Stimulated activated CD4-positive, alpha-beta T cell treated with anti-CD3 and anti-CD28 coated beads, Interleukin-1b, Interleukin-23, amount 100 ng/mL, for 48 hours (primary cell): ENCODE measurements at places on chromosomes 13 and 19.

GRCh38 chr13:80881942-80882445 lies 541.1 kb upstream of the SPRY2 start:
- DNase-seq, result no peak

- DNase-seq, result no peak
Measured at GRCh38 chr13:88802886-88803285, 1131.7 kb downstream of the SLITRK5 start.

- no peak for DNase-seq
Measured at GRCh38 chr13:79918620-79919019, 422.3 kb downstream of the SPRY2 start.

DNA sequence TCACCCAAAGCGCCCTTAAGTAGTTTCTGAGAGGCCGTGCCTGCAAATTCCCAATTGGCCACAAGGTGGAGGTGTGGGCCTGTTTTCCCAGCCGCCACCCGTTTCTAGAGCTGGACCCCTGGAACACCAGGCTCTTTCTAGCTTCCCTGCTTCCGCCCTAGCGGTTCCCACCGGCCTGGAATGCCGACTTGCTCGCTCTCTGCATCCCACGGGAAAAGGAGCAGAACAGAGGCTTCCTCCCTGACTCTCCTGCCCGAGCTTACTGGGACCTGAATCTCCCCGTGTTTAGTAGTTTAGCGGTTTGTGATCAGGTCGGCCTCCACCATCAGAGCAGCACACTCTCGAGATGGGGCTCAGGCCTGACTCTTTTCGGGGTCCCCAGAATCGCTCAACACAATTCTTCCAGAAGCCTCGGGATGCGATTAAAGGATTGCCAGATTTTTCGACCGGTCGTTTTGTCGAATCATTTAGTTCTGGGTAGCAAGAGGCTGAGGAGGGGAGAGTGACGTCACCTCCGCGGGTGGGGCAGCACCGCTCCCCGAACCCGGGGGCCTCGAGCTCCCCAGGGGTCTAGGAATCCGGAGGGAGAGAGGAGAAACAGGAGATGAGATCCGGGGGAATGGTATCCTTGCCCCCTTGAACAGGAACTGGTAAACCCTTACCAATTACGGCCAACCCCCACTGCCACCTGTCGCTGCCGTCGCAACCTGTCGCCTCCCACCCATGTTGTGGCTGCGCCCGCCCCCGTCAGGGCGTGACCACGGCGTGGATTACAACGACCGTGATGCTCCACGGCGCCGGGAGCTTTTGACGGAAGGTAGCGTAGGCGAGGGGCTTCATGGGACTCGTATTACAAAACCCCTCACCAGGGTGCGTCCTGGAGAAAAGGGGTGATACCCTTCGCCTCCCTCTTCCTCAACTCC lies 8.0 kb downstream of the NAPSA start:
- DNase-seq, result peak; percentile 88

DNA sequence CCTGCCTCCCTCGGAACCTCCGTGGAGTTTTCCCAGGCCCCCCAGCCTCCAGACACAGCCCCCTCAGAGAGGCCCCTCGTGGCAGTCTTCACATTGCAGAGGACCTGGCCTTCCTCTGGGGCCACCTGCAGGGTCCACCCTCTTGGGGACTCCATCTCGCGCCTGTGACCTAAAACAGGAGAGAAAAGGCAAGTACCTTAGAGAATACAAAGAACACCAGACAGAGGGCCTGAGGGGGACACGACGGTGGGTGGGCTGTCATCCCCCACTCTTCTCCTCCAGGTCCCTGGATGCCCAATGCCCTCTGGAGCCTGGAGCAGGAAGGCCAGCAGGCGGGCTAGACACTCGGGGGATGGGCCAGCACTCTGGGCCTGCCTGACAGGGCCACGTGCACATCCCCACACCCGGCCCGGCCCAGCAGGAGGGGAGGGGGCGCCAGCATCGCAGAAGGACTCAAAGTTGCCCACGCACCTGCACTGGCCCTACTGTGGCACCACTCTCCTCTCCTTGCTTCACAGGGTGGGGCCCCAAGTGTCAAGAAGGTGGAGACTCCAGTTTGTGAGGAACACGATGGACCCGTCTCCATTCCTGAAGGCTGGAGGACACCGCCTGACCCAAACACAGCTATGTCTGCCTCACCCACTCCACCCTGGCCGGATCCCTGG lies 4.3 kb upstream of the A1BG start:
- DNase-seq, result no peak

- DNase-seq, result no peak
Measured at GRCh38 chr13:106534639-106535551, 567 bp downstream of the EFNB2 start.

- no peak for DNase-seq
Measured at GRCh38 chr13:25062479-25062878, 33.5 kb upstream of the PABPC3 start.

GRCh38 chr19:58409010-58409790 lies 751 bp downstream of the ZNF584 start:
- DNase-seq, result no peak

DNA sequence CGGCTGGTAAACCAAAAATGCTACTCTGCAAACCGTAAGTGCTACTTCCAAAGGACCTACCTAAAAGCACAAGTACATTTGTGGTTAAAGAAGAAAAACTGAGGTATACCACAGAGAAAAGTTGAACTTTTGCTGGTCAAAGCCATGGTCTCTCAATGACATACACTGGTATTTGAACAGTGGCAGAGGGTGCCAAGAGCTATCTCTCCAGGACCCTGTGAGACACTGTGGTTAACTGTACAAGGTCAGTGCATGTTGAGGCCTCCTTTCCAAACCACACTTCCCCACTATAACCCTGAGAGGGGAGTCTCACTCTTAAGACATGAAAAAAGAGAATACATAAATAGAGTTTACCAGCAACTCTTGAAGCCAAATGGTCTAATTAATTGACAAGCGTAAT lies 49.5 kb downstream of the COL4A1 start:
- no peak for DNase-seq

DNA sequence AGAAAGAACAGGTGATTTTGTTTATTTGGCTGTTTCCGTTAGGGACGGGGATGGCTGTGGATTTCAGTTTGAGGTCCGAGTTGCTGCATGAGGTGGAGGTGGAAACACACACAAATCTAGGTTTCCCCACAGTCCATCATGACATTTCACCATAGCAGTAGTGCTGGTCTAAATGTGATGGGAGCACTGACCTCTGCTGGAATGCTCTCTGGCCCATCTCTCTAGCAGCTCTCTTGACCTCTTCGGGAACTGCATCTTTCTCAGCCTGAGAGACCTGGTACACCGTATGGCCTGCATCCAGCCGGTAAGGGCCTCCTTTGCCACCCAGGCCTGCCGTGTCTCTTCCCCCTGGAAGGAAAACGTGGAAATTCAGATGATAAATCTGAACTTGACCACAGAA lies 154.0 kb downstream of the RGCC start:
- no peak for DNase-seq

GRCh38 chr13:77387607-77388200 lies 60.8 kb upstream of the MYCBP2 start:
- DNase-seq, result no peak

DNA sequence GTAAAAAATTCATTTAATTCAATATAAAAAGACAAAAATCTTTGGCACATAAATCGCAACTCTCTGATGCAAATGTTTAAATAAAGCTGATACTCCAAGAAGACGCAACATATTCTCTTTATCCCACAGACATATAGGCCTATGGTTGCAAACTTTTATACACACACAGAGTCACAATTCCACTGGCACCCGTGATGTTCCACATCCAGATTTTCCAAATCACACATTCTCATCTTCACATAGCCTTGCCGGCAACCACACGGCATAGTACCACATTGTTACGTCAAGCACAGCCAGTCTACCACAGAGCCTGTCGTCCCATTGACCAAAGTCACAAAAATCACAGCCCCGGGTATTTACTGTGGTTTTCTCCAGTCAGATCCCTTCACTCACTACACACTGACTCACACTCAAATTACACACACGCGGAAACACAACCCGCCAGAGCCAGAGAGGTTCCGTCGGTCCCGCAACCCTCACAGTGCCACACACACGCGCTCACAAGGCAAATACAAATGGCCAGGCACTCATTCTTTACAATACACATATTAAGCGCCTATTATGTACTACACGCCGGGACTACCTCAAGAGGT lies 546 bp upstream of the ZNF546 start:
- peak; percentile 60 for DNase-seq

GRCh38 chr13:32033744-32034143 lies 2.2 kb downstream of the FRY start:
- DNase-seq, result no peak

DNA sequence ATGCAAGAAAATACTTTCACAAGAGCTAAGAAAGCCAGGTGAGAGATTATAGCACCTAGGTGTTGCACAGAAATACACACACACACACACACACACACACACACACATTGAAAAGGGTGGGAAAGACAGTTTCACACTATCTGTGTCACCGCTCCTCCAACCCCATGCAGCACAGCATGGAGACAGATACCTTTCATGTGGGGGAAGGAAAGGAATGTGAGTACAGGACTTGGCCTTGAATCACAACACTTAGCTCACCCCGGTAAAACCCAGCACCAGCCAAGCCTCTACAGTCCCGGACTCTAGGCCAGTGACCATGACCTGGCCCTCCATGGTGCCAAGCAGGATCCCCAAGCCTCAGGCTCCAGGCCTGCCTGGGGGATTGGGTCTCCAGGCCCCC lies 462.0 kb upstream of the SPRY2 start:
- no peak for DNase-seq

GRCh38 chr13:60268203-60268555 lies 104.5 kb upstream of the DIAPH3 start:
- DNase-seq, result no peak

GRCh38 chr19:19661675-19662251 lies 1.7 kb downstream of the ATP13A1 start:
- peak; percentile 57 for DNase-seq

- peak; percentile 74 for DNase-seq
Measured at GRCh38 chr13:30832845-30833332, 73.2 kb upstream of the MEDAG start.

GRCh38 chr19:39372047-39372802 lies 18.7 kb downstream of the PAF1 start:
- no peak for DNase-seq

- DNase-seq, result peak; percentile 89
Measured at GRCh38 chr19:48398375-48399235, 5.1 kb downstream of the GRIN2D start.

GRCh38 chr13:53014495-53015443 lies 13.8 kb upstream of the OLFM4 start:
- no peak for DNase-seq

GRCh38 chr13:78826312-78826711 lies 167.4 kb upstream of the OBI1 start:
- DNase-seq, result no peak

DNA sequence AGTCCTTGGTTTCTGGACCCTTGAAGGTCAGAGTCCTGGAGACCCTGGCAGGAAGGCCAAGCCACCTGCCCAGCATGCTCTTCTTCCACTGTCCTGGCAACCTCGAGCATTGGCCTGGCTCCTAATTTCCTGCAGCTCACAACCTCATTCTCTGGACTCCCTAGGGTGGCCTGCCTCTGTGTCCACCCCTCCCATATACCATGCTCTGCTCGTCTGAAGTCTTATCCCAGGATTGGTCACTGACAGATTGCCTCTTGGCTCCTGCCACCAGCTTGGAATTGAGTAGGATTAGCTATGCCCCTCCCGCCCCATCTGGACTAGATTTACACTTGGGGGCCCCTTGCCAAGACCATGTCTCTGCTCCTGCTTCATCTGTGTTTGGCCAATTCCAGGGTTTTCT lies 17.1 kb upstream of the WASF3 start:
- no peak for DNase-seq

- DNase-seq, result no peak
Measured at GRCh38 chr13:111909501-111909900, 157.4 kb upstream of the SOX1 start.

- no peak for DNase-seq
Measured at GRCh38 chr13:52405767-52406494, at the start of gene THSD1. Gene THSD1 (minus strand): TSS chr13:52406172. CDS start chr13:52402600, 3,572 bp downstream.

GRCh38 chr19:31448221-31448657 lies 99.0 kb upstream of the TSHZ3 start:
- DNase-seq, result no peak

- no peak for DNase-seq
Measured at GRCh38 chr13:79541426-79542049, 60.6 kb downstream of the NDFIP2 start.
